ENCODE measurements at places on chromosomes 13 and 19.
A peak's percentile ranks its signal among the peaks of the same experiment; 100 is the strongest.

DNA sequence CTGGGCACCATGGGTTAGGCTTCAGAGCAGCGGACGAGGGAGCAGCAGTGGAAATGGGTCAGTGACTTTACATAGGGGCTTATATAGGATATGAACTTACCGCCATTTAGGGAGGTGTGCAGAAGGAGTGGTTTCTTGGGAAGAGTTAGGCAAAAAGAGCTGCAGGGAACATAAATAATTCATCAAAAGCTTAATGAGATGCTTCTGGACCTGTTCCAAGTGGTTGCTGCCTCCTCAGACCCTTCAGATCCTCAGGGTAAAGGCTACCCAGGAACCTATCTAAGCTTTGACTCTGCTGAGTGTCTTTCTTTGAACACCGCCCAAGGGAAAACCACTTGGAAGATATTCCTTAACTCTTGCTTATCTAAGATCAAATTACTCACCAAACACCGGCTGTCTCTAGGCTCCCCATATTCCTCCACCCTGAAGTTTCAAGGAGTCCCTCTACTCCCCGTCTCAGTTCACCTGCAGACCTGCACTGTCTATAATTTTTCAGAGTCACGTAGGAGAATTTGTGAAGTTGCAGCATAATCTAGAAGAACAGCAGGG is at the start of gene IGFL4:
Gene IGFL4, minus strand, starts transcription at position 51 of the 549 bp plus-strand sequence. Its CDS starts 40 bp downstream, at position 11.
- peak; percentile 84 for DNase-seq

- no peak for DNase-seq
Measured at GRCh38 chr13:109704771-109705635, 81.4 kb downstream of the IRS2 start.

DNA sequence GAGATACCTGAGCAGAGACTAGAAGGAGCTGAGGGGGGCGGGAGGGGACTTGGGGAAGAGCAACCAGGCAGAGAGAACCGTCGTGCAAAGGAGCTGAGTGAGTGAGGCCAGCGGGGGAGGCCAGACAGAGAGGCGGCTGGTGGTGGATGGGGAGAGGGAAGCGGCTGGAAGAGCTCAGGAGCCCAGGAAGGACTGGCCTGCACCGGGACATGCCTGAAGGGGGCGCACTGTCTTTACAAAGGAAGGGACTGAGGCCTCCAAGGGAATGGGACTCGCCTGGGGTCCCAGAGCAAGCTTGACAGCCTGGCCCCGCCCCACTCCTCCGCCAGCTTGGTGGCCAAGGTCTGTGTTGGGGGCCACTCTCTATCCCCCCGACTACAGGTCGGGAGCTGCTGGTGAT is 14.9 kb downstream of the ONECUT3 start:
- no peak for DNase-seq

GRCh38 chr13:41700790-41701310 is 243.5 kb downstream of the RGCC start:
- DNase-seq, result no peak

GRCh38 chr19:42269478-42270345 is 660 bp downstream of the CIC start:
- no peak for DNase-seq

- DNase-seq, result no peak
Measured at GRCh38 chr13:35210261-35210660, 266.2 kb downstream of the MAB21L1 start.

DNA sequence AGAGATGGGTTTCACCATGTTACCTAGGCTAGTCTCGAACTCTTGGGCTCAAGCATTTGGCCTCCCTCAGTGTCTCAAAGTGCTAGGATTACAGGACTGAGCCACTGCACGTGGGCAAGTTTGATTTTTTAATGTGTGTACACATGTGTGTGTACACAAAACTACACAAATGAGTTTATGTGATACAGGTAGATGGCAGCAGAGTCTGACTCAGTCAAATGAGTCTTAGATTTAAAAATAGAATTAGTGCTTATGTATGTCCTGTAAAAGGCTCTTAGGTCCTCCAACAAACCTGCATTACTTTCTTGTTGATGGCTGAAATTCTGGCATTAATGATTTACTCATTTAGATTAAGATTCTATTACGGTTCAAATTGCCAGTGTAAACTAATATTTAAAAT is 293.7 kb downstream of the PCDH17 start:
- no peak for DNase-seq

- DNase-seq, result no peak
Measured at GRCh38 chr19:11420429-11421370, 1.6 kb upstream of the RGL3 start.

DNA sequence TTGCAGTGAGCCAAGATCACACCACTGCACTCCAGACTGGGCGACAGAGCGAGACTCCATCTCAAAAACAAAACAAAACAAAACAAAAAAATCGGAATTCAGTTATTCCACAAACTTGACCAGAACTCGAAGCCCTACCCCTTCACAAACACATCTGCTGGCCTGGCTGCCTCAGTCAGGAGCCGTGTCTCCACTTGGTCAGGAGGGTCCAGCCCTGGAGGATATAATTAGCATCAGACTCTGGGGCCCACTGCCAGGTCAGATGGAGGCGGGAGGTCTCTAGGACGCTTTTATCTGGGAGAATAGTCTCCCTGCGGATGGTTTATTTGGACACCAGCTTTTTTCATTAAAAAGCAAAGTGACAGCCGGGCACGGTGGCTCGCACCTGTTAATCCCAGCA is 8.0 kb downstream of the ELL start:
- DNase-seq, result no peak

DNA sequence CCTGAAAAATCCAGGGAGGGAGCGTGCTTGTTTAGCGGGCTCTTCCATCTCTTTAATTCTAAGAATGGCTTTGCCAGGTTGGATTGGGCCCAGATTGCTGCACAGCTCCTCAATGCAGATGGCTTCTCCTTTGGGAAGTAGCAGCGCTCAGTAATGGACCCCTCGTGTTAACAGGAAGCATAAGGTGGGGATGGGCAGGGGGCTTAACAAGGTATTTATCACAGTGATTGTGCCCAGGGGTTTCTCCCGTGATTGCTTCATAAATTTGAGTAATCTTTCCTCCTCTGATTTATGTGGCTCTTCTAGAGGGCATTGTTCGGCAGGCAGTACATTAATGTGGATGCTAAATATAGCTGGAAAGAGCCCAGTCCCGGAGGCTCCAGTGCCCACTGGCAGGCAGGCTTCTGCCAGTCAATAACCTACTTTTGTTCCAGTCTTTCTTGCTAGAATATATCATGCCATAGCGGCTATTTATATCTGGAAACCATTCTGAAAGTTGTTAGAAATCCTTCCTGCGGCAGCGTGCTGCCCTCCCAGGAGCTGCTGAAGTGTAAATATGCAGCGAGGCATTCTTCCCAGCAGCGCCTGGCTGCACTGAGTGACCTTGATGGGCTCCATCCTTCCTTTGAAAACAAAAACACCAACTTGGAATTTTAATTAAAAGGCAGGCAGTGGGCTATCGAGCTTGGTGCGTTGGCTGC is 65.0 kb downstream of the FGF9 start:
- peak; percentile 7 for DNase-seq

DNA sequence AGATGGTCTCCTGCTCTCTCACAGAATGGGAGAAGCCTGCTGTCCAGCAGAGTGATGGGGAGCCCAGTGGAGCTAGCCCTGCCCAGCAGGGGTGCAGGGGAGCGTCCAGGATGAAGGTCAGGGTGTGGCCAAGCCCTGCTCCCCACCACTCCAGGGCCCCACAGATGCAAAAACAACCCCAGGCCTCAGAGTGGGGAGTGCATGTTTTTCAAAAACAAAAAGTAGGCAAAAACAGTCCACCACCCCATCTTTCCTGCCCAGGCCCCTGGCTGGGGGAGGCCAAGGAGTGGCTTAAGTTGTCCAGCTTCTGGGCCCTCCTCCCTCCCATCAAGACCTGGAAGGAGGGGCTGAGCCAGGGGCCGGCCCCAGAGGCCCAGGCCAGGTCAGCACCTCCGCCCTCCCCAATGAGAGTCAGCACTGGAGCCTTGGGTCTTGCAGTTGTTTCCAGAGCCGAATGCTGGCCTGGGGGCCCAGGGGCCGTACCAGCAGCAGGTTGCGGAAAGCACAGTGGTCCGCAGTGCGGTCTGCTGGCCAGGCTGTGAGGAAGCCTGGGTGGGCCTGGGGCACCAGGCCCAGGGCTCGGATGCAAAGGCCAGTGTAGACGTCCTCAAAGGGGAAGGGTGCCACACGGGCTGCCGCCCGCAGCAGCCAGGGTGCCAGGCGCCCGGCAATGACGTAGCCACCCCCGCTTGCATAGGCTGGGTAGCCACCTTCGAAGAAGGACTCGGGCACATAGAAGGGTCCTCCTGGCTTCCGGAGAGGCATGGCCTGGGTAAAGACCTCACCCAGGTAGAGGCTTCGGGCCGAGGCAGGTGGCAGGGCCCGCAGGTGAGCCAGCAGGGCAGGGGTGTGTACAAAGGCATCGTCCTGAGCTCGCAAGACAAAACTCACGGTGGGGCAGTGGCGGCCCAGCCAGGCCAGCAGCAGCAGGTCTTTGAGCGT is 1.7 kb downstream of the B3GNT8 start:
- DNase-seq, result no peak

Data from NCI-H187 (cell line).